ENCODE measurements at places on chromosomes 16 and 17. TPM values are rescaled to one million over a fixed set of nuclear protein-coding genes. Genes with fewer than 3 reads are reported as not detected.

DNA sequence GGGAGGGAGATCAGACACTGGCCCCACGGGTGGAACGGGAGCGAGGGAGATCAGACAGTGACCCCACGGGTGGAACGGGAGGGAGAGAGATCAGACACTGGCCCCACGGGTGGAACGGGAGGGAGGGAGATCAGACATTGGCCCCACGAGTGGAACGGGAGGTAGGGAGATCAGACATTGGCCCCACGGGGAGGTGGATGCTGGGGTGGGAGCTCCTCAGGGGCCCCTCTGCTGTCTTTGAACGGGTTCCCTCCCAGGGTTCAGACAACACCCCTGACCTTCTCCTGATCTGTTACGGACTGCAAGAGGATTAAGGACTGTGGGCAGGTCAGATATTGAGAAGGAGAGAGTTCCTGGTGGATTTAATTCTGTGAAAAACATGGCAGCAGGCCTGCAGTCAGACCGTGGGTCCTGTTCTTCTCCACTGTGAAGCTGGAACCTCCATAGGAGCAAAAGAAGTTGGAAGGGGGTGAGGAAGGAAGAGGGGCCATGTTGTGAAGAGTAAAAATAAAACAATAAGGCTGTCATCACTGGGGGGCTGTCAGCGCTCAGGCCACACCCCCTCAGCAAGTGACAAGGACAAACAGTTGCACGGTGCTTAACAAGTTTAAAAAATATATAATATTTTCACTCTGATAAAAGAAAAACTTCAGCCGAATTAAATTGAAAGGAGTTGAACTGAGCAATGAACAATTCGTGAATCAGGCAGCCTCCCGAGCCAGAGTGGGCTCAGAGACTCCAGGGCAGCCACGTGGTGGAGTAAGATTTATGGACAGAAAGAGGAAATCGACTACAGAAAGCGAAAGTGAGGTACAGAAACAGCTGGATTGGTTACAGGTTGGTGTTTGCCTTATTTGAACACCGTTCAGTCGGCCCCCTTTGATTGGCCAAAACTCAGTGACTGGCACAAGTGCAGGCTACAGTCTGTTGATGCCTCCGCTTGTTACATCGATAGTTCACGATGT lies 348.7 kb upstream of the TNRC6C start:
- DNase-seq: no peak

DNA sequence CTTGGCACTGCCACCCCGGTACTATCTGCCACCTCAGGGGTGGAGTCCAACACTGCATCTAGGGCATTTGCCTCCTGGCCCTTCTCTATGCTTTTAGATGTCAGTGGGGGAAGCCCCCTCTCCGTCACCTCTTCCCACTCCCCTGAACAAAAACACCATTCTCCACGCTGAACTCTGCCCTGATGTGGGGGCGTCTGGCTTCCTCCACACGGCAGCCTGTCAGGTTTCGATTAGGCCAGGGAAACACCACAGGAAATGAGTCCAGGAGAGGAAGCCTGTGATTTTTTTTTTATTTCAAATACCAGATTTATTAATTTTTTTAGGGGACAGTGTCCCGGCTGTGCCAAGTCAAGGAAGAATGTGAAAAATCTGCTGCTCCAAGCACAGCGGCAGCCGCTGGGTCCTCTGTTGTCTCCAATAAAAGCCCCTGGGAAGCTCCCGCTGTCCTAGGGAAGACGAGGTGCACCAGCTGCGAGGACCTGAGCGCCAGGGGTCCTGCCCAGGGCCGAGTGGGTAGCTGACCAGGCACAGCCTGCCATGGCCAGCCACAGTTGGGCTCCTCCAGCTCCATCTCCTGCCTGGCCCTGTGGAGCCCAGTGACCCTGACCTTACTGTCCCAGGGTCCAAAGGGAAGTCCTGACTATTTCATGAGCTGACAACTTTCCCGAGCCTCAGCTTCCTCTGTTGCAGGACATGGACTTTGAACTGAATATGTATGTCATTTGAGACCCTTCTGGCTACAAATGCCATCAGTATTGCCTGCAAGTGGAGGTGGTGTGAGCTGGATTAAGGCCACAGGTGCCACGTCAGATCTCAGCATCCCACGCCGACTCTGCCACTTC lies 336.7 kb downstream of the FOXL1 start:
- DNase-seq: no peak

The ST6GALNAC2 gene
- not detected for total RNA-seq

The RNF40 gene
- total RNA-seq: 57.9 TPM

The TLCD2 gene
- 1.4 TPM for total RNA-seq

GRCh38 chr17:61127960-61128359 lies 271.7 kb upstream of the TBX2 start:
- no peak for DNase-seq

GRCh38 chr16:18833707-18834505 lies 32.6 kb upstream of the ARL6IP1 start:
- DNase-seq: no peak

- no peak for DNase-seq
Observed at GRCh38 chr16:63983401-63983800, 1138.5 kb downstream of the CDH11 start.

DNA sequence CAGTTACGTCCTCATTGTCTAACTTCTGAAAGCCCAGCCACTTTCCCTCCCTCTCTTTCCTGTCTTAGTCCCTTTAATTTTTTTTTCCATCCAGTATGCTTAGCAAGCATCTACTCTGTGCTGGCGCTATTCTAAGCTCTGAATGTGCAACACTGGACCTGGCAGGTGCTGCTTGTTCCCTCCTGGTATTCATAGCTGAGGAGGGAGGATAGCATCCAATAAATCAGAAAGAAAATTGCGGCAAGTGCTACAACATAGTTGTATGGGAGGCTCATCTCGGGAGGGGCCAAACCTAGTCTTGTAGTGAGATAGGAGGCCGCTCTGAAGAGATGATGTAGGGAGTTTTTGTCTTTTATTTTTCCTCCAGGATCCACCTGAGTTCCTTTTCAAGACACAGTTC lies 457.3 kb upstream of the HSBP1 start:
- DNase-seq: no peak

The GDPD1 gene
- 7.4 TPM for total RNA-seq

GRCh38 chr16:61471023-61471422 lies 565.2 kb downstream of the CDH8 start:
- no peak for DNase-seq

- DNase-seq: no peak
Observed at GRCh38 chr16:46728806-46729205, 19.3 kb downstream of the MYLK3 start.

- no peak for DNase-seq
Observed at GRCh38 chr16:75152635-75153034, 4.3 kb downstream of the ZFP1 start.

The OR1A1 gene
- total RNA-seq: not detected

The USP6 gene
- 0.02 TPM for total RNA-seq

DNA sequence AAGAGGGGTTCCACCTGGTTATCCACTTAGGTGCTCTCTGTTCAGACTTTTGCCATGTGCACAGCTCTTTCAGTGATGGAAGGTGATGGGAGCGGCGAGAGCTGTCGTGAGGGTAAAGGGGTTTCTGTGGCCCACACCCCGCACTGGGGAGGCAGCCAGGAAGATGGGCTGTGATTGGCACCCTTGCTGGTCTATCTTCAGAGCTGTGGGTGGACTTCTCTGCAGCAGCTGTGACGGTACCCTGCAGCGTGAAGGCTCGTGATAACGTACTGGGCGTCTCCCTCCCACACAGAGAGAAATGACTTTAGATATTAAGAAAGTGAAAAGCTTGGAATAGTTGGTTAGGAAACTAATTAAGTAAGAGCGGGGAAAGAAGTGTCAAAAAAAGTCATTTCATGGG lies 45.8 kb downstream of the MPRIP start:
- no peak for DNase-seq

GRCh38 chr17:17859909-17860765 lies 23.4 kb upstream of the SREBF1 start:
- DNase-seq: peak; percentile 55

The KCNH4 gene
- total RNA-seq: 0.06 TPM

The GPR139 gene
- not detected for total RNA-seq

The OR4D1 gene
- not detected for total RNA-seq

DNA sequence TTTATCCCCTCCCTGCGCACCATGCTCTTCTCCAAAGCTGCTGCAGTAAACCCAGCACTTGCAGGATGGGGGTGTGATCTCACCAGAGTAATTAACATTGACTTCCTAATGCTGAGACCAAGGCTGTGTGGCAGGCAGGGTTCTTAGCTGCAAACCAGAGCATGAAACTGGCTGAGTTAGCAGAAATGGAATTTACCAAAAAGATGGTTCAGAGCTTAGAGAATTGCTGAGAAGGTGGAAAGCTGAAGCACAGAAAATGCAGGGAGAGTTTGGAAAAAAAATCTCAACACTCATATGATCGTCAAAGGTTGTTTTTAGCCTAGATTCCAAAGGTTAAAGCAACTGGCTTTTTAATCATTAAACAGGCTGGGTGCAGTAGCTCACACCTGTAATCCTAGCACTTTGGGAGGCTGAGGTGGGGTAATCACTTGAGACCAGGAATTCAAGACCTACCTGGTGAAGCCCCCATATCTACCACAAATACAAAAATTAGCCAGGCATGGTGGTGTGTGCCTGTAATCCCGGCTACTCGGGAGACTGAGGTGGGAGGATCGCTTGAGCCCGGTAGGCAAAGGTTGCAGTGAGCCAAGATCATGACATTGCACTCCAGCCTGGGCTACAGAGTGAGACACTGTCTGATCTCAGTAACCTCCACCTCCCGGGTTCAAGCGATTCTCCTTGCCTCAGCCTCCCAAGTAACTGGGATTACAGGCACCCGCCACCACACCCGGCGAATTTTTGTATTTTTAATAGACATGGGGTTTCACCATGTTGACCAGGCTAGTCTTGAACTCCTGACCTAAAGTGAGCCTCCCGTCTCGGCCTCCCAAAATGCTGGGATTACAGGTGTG lies 6.0 kb upstream of the TXNDC11 start:
- no peak for DNase-seq

- DNase-seq: no peak
Observed at GRCh38 chr16:12148120-12148519, 171.6 kb downstream of the SNX29 start.

The RBFOX1 gene
- 0.31 TPM for total RNA-seq

The ACSM2B gene
- total RNA-seq: not detected

DNA sequence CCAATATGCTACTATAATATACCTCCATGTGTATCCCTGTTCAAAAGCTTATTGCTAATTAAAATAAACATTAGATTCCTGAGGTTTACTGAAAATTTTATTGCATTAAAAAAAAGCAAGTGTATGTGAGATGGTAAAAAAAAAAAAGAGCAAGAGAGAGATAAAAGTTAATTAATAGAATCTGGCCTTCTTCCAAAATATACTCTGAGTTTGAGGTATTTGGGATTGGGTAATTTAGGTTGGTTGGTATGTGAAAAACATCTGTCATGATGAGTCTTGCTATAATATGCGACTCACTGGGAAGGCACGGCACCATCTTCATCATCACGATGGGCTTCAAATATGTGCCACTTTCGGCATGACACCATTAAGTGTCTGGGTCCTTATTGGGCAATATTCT lies 711.1 kb upstream of the SOX9 start:
- peak; percentile 76 for DNase-seq

The NOTUM gene
- 0.45 TPM for total RNA-seq

DNA sequence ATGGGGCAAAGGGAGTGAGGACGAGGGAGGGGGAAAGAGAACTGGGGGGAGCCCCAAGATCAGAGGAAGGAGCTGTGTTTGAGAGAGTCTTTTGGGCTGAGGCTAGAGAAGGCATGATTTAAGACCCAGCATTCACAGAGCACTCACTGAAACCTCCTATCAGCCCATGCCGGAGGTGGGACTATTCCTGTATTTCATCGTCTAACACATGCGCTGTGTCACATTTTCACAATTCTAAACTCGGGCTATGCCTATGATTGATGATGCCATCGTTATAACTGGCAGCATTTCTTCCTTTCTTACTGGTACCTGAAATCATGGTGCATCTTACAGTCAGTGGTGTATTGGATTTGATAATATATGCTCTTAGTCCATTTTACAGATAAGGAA lies 3.5 kb downstream of the FAM171A2 start:
- no peak for DNase-seq

DNA sequence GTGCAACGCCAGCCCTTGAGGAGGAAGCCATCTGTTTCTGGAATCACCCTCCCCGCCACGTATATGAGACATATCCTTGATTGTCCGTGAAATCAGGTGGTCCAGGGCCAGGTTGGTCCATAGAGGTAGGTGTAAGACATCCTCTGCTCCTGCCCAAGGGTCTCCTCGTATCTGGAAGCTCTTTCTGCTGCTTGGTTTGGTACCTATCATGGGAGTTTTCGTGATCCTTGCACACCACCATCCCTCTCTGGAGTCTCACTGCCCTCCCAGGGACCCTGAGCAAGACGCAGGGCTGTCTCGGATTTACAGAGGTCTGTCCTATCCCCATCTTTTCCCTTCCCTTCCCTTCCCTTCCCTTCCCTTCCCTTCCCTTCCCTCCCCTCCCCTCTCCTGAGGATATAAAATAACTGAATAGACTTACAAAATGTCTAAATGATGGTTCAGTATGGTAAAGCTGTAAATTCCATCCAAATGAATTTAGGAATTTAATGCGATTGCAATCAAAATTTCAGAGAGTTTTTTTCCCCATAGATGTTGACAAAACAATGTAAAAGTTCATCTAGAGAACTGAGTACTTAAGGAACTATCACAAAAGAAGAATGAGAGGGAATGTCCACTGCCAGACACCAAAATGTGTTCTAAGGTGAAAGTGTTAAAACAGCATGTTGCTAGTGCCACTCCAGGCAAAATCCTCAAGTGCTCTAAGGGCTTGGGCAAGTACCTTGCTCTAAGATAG lies 2.0 kb upstream of the CCDC42 start:
- no peak for DNase-seq

DNA sequence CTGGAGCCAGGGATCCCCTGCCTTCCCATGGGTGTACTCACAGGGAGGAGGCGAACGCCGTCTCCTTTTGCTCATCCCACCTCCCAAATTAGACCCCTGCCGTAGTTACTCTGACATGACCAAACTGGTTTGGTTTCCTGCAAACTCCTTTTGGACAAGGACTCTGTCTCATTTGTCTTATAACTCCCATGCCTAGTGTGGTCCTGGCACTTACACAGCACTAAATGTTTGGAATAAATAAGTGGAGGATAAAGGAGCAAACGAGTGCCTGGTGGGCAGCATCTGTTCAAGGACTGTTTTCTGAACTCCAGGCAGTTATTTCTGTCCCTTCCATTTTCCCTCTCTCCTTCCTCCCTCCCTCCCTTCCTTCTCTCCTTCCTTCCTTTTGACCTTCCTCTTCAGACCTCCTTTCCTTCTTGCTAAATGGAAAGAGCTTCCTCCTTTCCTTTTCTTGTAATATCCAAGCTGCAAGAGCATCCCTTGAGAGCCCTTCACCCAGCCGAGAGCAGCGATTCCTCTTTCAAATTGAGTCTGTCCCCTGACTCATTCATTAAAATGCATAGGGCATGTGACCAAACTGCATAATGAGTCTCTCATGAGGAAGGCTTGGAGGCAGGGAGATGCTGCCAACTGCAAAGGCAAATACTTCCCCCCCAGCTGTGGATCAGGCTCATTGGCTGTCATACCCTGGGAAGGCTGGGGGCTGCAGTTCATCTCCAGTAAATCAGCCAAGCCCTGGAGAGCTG lies 36.8 kb downstream of the CHD9 start:
- peak; percentile 60 for DNase-seq
